ENCODE measurements at places on chromosomes 11 and 22.

DNA sequence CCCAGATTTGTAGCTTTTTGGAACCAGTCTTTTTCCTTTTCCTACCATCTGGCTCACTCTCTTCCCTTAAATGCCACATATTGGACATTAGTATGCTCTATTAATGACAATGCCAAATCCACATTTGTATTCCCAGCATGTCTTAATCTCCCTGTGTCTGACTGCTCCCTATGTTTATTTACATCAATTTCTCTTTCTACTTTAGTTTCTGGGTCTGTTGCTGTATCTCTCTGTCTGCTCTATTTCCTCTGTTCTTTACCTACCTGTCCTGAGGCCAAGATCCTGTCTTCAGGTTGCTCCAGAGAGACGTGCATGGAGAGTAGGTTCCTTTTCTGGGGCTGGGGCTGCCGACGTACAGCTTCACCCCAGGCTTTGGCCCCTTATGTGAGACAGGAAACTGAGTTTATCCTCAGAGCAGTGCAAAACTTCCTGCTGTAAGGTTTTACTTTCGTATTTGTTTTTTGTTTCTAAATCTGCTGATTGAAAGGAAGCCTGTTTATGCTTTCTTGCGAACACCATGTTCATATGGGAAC is 25.6 kb downstream of the OR2AG2 start:
- DNase-seq: no peak

DNA sequence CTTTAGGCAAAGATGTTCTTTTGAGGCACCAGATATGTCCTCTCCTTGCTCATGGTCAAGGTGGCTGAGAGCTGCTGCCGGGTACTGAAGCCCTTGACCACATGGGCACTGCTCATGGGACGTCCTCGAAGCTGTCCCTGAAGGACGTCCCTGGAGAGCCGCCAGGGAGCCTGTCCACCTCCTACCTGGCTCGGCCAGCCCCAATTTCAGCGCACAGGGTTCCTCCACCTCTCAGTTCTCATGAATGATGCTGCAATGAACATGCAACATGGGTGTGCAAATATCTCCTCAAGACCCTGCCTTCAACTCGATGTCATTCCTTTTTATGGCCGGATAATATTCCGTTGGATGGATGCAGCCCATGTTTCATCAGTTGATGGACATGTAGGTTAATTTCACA is 24.4 kb upstream of the TOLLIP start:
- no peak for DNase-seq

DNA sequence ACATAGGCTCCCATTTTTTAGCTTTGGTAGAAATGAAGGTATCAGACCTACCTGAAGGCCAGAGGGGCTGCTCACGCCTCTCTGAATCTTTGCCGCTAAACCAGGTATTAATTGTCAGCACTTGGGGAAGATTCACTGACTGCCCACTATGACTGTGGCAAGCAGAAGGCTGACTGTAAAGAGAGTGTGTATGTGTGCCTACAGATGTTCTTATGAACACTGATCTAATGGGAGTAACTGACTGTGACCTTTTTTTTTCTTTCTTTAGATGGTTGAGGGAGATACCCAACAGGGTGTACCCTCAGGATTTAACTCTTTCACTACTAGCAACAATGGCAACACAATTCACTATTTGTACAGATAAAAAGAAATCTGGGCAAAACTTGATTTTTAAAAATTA is at the start of gene RAG2:
RAG2 (minus strand) TSS at position 186 of the 400 bp plus-strand sequence. CDS start 4,068 bp downstream, outside the sequence.
- no peak for DNase-seq

- no peak for DNase-seq
Measured at GRCh38 chr22:39214006-39214382, 30.8 kb downstream of the PDGFB start.

DNA sequence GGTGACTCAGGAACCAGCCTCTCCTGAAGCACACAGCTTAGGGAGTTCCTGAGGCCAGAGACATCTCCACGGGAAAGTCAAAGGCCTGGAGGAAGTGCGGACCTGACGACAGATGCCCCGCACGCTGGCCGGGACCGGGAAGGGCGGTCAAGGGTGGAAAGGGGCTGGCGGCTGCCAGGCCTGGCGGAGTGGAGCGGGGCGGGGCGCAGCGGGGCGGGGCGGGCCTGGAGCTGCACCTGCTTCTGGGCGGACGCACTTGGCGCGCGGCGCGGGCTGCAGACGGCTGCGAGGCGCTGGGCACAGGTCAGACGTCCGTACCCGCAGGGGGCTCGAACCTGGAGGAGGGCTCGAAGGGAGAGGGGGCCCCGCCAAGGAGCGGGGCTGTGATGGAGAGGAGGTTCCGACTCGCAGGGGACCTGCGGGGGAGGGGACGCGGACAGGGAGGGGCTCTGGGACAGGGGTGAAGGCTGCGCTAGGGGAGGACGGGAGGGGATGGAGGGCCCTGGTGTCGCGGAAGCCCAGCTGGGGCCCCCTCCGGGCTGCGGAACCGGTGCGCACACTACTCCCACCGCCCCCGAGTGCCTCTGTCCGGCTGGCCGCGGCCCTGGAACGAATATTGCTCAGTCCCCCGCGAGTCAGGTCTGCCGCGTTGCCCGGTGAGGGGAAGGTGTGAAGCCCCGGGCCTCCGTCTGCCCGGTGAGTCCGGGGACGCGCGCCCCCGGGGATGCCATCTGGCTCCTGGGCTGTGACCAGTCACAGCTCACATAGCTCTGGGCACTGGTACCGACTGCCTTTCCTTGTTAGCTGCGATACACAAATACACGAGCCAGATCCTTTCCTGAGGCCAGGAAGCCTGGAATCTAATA is at the start of gene TMEM45B:
TMEM45B (plus strand) TSS at position 253 of the 866 bp plus-strand sequence. CDS start 36,635 bp downstream, outside the sequence.
- DNase-seq: peak; percentile 72

- DNase-seq: no peak
Measured at GRCh38 chr11:117647872-117648271, 149.1 kb downstream of the DSCAML1 start.

DNA sequence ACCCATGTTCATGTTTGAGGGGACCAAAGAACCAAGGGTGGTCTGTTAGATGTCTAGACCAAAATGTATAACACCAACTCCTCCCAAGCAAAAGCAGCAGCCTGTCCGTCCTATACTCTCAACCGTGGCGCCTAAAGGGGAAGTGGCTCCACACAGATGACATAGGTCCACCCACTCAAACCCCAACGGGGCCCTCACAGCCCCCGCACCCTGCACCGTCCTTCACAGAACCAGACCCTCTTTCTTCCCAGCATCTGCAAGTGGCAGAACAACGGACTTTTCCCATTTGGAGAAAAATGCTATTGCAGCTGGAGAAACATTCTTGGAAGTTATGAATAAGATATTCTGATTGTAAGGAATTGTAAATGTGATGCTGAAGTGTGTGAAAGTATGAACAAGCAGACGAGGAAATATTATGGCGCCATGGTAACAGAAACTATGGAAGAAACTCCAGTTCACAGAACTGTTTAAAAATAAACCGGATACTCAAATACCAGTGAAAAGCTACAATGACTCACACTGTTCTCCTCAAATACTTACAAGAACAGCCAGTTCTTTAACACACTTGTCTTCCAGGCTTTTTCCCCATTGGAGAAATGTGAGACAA is 76.5 kb upstream of the ARFGAP3 start:
- DNase-seq: no peak

GRCh38 chr11:80819271-80819670 is 1378.4 kb upstream of the TENM4 start:
- no peak for DNase-seq

- no peak for DNase-seq
Measured at GRCh38 chr11:61695917-61696316, 15.7 kb downstream of the DAGLA start.

DNA sequence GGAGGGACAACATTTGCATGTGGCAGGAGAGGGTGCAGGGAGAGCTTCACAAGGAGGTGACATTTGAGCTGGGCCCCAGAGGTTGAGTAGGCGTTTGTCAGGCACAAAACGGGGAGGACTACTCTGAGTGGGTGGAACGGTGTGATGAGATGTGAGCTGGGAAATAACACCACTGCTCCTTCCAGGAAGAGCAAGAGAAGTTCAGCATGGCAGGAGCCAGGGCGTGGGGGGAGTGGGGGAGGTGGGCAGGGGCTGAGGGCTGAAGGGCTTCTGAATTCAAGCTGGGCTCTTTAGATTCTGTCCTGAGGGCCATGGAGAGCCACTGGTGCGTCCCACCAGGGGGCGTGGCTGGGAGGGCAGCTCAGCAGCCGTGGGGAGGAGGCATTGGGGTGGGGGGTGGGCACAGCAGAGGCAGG is 54.2 kb downstream of the OTOG start:
- DNase-seq: no peak

DNA sequence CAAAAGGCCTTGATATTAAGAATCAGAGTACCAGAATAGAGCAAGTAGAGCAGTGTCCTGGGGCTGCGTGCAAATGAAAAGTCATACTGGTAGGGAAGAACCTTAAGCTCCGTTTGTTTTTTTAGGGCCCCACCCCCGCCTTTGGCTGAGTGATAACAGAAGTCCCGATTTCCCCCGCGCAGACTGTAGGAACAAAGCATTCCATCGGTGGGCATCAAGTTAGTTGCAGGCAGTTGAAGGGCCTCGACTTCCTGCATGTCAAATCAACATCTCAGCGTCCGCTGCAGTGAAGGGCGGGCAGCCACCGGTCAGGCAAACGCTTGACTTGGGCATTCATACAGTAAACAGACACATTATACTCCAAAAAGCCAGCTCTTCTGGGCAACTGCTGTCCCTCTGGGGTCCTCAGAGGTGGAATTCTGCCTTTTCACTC is 11.7 kb downstream of the LRP4 start:
- DNase-seq: peak; percentile 58

- no peak for DNase-seq
Measured at GRCh38 chr22:32636884-32637283, 162.3 kb downstream of the FBXO7 start.

DNA sequence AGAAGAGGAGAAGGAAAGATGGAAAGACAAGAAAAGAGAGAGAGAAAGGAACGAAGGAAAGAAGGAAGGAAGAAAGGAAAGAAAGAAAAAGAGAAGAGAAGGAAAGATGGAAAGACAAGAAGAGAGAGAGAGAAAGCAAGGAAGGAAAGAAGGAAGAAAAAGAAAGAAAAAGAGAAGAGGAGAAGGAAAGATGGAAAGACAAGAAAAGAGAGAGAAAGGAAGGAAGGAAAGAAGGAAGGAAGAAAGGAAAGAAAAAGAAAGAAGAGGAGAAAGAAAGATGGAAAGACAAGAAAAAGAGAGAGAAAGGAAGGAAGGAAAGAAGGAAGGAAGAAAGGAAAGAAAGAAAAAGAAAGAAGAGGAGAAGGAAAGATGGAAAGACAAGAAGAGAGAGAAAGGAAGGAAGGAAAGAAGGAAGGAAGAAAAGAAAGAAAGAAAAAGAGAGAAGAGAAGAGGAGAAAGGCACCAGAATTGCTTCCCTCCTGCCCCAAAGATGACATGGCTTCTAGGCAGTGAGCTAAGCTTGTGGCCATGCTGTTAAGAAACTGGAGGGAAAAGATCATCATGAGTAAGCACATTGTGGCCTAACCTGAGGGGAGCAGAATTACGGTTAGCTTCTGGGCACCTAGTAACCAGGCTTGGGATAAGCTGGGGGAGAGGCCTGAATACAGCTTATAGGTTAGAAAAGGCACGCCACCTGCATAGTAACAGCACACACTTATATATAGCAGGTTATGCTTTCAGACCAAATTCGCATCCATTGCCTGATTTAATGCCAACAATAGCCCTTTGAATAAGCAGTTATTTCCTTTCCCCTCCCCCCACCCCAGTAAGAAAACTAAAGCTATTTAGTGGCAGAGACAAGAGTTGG is 2.3 kb upstream of the ST3GAL4 start:
- no peak for DNase-seq

- no peak for DNase-seq
Measured at GRCh38 chr11:76408171-76408965, 27.2 kb downstream of the GVQW3 start.

DNA sequence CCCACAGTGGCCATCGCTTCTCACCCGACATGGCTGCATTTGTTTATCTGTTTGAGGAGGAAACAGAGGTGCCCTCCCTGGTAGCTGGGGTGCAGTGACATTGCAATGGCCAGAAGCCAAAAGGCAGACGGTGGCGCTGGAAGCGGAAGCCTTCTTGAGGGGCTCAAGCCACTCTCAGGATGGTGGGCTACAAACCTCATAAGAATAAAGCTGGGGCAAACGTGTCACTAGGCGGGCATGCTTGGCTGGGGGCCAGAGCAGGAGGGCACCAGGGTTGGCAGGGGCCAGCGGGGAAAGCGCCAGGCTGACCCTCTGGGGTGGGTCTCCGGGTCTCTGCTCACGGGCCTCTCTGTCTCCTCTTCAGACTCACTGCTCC is 12.6 kb downstream of the TNNT3 start:
- no peak for DNase-seq

DNA sequence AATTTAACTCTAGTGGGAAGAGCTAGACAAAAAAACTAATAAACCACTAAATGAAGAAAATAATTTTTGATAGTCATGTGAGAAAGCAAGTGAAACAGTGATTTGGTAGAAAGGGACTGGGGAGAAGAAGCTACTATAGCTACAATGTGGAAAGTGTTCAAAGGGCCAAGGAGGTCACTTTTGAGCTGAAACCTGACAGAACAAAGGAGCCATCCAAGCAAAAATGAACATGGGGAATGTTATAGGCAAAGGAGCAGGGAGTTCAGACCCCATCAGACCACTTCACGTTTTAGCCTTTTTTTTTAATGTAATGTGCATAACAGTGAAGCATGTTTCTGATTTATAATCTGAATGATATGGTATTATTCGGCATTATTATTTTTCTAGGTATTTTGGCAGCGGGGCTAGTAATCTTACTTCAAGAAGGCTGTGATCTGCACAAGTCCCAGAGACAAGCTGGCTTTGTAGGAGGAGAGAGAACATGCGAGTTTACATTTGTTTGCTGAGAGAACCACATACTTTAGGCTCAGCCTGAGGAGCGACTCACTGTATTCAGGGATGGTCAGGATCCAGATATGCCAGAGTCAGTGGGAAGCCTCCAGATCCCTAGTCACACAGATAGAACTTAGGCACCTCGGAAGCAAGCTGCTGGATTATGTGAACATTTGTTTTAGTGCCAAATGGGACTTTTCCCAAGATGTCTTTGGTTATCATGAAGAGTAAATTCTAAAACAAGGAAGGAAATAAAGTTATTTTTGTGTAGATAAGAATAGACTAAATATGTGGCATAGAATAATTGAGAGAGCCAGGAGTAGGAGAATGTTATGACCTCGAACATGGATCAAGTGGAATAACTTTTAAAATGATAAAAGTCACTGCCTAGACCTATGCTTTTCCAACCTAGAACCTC is 118.6 kb downstream of the TRIM44 start:
- DNase-seq: no peak

DNA sequence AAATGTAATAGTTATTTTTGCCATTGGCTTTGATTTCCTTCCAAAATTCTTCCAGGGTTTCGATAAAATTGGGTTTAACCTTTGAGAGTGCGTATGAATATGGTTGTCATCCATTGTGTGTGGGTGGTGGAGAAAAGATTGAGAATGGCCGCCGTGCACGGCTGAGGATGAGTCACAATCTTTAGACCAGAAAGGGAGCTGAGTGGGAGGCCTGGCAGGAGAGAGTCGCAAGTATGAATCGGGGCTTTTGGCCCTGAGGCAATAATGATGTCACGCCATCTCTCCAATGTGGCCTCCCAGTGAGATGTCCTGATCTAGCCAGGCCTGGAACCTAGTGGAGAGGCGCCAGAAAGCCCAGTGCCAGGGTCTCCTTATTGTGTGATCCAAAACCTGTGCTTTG is 33.1 kb upstream of the SMPD1 start:
- no peak for DNase-seq

- DNase-seq: no peak
Measured at GRCh38 chr22:44248926-44249325, 63.8 kb downstream of the SHISAL1 start.

All from kidney (tissue), 22 donors.